Caco-2 (cell line): ENCODE measurements at places on chromosomes 16 and 17. TPM values are rescaled to one million over a fixed set of nuclear protein-coding genes. Genes with fewer than 3 reads are reported as not detected.

PPL gene
- total RNA-seq, result 61.5 and 68.1 TPM in 2 replicates

TP53TG3C gene
- not detected in 2 replicates for total RNA-seq

PRR35 gene
- total RNA-seq, result 0.14 TPM in 1 of 2 replicates, not detected in the other

CCL7 gene
- not detected in 2 replicates for total RNA-seq

CHAD gene
- total RNA-seq, result not detected in 2 replicates

CDH5 gene
- 0.25 and 0.26 TPM in 2 replicates for total RNA-seq

- H3K4me3 ChIP-seq, result no peak overlapping the region
- H3K27ac ChIP-seq, result no peak overlapping the region
Observed at GRCh38 chr17:34865716-34866115, 95.5 kb downstream of the CCT6B start.

DNA sequence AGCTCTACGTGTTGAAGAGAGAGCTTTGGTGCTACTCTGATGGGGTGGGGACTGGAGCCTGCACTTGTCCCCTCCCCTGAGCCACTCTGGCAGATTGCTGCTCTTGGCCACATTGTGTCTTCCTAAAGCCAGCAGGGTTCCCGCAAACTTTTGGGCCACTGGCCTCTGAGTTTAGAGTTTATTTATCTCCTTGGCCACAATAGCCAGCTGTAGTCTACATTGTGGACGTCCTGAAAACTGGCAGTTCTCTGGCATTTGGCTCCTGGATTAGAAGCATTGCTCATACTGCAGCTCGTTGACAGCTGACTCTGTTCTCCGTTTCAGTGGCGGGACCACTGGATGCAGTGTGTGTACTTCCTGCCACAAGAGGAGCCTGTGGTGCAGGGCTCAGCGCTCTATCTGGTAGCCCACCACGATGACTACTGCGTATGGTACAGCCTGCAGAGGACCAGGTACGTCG lies 34.6 kb downstream of the PRMT7 start:
- H3K4me1 ChIP-seq, result no peaks in the 10 kb centered on the region
- H3K27ac ChIP-seq, result no peak overlapping the region
- no peak overlapping the region for H3K4me3 ChIP-seq
- H3K36me3 ChIP-seq, result peaks cover 6% of the 10 kb centered on the region
- no peak for DNase-seq

GRCh38 chr16:65476448-65476955 lies 354.6 kb upstream of the CDH11 start:
- H3K27ac ChIP-seq, result no peak overlapping the region
- no peak overlapping the region for H3K4me3 ChIP-seq
- no peaks in the 10 kb centered on the region for H3K36me3 ChIP-seq

GRCh38 chr17:1077986-1078711 lies 81.2 kb downstream of the TIMM22 start:
- no peaks in the 10 kb centered on the region for H3K27me3 ChIP-seq
- H3K36me3 ChIP-seq, result no peaks in the 10 kb centered on the region
- H3K4me1 ChIP-seq, result no peaks in the 10 kb centered on the region; the same call in 1 of the 2 replicates
- no peak overlapping the region for H3K4me3 ChIP-seq

DNA sequence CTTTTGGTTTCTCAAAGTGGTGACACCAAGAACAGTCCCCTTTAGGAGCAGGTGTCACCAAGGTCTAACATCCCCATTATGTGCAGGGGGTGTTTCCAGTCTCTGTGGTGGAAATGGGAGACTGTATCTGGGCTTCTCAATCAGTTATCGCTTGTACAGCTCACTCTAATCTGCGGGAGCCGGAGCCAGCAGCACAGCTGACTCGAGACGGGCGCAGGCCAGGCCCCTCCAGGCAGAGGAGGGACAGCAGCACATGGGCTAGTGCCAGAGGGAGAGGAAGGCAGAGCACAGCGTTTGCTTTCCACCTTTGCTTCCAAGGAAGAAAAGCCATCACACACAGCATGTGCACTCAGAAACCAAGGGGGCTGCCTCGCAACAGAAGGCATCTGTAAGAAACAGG lies 91.2 kb upstream of the CREBBP start:
- no peak overlapping the region for H3K27ac ChIP-seq
- H3K4me1 ChIP-seq, result no peaks in the 10 kb centered on the region
- no peaks in the 10 kb centered on the region for H3K36me3 ChIP-seq
- DNase-seq, result no peak
- no peak overlapping the region for H3K4me3 ChIP-seq
